Stimulated activated CD8-positive, alpha-beta memory T cell treated with anti-CD3 and anti-CD28 coated beads, Interleukin-7, amount 100 ng/mL, for 24 hours (primary cell): ENCODE measurements at places on chromosomes 7 and 10.

- DNase-seq: no peak
These were observed 24.9 kb downstream of the CYP17A1 start for GRCh38 chr10:102812231-102812876.

- DNase-seq: no peak
These were observed 310.5 kb upstream of the HGF start for GRCh38 chr7:82080254-82080927.

DNA sequence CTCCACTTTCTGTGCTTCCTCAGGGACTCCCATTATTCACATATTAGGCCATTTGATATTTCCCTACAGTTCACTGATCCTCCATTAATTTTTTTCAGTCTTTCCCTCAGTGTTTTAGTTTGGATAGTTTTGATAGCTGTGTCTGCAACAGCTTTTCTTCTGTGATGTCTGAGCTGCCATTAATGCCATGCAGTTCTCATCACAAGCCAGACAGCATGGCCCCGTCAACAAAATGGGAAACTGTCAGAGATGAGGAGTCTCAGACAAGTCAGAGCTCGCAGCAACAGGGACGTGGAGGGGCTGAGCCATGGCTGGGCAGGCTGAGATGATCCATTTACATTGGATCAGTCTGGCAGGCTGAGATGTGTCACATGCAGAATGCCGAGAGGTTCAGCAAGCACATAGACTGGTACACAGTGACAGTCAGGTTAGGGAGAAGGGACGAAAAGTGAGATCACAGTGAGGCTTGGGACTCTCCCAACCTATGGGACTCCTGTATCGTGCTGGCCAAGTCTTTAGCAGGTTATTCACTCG, 65.4 kb downstream of the NPS start:
- no peak for DNase-seq

DNA sequence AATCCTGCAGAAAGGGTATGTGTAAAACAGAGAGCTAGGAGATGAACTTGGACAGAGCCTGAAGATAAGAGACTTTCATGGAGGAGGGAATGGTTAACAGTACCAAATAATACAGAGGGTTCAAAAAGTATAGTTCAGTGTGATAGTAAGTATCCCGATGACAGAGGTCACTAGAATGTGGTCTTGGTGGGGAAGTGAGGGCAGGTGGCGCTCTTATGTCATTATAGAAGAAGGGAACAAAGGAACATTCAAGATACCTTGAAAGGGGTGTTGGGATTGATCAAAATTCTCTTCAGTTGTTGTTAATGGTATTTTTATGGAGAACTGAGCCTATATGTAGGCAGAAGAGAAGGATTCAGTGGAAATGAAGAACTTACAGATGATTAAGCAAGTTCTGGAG, 312.5 kb downstream of the SUGCT start:
- DNase-seq: no peak

DNA sequence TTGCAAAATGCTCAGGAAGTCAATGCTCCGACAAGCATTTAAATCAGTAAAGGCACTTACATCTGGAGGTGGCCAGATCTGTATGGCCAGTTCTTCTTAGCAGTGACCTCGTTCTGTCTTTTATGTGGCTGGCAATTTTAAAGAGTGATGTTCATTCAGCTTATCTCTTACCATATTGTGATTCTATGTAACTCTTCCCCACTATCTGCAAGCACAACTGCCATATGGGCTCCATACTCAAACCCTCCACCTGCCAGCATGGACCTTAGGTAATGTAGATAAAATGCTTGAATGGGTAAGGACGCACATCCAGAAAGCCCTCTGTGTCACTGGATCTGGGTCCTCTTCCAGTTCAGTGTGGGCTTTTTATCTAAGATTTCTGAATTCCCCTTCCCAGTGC, 42.4 kb upstream of the STK17A start:
- no peak for DNase-seq

GRCh38 chr10:33880291-33880690, 545.8 kb upstream of the NRP1 start:
- no peak for DNase-seq

GRCh38 chr7:21851559-21851967, 94.1 kb downstream of the CDCA7L start:
- no peak for DNase-seq

- no peak for DNase-seq
These were observed 34.0 kb downstream of the TMEM270 start for GRCh38 chr7:73894733-73895551.

DNA sequence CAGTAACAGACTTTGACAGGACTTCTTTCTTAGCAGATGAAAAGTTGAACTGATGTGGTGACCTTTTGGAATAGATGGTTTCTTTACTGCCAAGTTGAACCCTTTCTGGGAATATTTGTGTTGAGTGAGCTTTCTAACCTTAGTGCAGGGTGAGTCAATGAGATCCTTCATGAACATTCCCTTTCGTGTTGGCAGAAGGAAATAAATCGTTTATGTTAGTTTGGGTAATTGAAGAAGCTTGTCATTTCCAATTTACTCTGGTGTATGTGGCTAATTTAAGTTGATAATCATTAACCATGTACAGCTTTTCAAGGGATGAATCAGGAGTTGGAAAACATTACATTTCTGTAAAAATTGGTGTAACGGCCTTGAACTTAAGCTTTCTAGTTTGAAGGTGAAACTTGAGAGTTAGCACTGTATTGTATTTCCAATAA, 43.4 kb downstream of the PTTG1IP2 start:
- no peak for DNase-seq

DNA sequence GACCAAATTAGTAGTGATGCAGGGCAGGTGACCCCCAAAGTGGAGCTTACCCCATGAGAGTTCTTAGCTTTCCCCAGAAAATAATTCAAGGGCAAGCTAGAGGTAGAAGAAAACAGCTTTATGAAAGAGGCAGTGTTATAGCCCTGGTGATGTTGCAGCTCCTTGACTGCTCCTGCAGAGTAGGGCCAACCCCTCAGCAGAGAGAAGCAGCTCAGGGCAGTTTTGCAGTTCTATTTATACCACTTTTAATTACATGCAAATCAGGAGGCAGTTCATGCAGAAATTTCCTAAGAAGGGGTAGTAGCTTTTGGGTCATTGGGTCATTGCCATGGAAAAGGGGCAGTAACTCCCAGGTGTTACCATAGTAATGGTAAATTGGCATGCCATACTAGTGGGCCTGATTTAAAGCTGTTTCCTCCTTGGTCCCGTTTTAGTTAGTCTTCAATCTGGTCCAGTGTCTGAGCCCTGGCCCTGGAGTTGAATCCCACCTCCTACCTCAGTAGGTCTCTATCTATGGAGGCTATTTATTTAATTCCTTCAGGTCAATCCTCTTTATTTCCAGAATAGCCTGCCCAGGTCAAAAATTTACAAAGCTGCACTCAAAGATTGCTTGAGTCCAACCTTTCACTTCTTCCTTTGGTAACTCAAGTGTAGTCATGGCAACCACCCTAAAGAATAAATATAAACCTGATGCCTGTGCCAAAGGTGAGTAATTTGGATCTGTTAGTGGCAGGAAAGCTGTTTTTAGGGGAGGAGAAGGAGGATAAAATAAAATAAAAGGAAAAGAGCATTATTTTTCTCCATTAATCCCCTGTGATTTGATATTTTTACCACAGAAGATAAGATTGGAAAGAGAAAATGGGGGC, 29.5 kb downstream of the PLXDC2 start:
- DNase-seq: no peak

DNA sequence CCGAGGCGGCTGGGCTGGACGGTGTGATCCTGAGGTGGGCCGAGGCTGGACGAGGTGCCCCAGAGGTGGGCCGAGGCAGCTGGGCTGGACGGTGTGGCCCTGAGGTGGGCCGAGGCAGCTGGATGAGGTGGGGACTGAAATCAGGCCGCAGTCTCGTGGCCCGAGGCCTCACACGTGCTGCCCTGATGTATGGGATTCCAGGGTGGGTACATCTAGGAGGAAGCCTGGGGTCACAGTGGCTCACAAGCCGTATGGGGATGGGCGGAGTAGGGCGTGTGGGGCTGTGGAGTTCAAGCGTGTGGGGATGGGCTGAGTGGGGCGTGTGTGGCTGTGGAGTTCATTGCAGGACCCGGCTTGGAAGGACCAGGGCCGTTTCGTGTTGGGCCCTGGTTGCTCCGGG, 12.5 kb upstream of the NKX6-2 start:
- DNase-seq: no peak

DNA sequence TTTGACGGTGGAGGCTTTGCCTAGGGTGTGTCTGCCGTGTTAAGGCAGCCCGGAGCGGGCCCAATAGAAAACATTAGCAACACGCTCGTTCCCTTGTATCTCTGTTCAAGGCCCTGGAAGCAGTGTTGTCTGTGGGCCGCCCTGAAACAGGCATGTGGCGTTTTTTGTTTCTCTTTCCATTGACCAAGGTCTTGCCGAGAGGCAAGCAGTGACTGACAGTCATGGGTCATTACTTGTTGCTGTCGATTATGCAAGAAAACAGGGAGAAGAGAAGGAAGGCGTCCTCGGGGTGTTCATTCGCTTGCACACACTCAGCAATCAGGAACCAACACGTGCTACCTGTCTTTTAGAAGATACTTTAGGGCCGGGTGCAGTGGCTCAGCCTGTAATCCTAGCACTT, 92.5 kb downstream of the EZH2 start:
- no peak for DNase-seq

- no peak for DNase-seq
These were observed 45.5 kb upstream of the CYTH3 start for GRCh38 chr7:6317797-6318438.

DNA sequence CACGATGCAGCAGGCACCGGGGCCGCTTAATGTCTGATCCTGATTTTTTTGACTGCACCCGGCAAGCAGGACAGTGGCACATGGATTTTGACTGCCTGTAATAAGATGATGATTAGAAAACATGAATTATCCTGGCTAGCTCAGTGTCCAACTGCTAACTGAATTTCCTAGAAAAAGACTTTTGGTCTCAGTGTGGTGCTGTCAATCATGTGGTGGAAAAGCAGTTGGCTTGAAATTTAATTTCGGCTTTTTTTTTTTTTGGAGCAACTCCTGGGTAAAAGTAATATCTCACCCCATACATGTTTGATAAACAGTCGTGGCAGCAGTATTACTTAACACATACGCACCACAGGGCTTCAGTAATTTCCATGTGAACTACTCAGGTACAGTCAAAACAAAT, 227.7 kb downstream of the FANK1 start:
- DNase-seq: no peak

DNA sequence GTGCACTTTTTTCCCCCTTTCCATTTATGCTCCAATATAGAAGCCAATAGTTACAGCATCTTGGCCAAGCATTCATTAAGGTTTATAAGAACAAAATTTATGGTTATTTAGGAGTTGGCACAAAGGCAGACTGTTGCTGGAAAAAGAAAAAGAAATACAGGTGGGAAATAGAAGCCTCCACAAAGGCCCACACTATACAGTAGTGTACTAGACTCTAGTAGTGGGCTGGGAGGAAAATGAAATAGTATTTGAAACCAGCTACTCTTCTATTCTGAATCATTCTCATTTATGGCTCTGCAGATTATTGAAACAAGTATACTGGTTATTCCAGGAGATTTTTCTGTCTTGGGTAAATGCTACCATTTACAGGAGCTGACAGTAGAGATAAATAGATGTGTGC, 80.9 kb upstream of the CDK6 start:
- DNase-seq: no peak

GRCh38 chr10:323651-324293, 188.5 kb downstream of the ZMYND11 start:
- DNase-seq: no peak

DNA sequence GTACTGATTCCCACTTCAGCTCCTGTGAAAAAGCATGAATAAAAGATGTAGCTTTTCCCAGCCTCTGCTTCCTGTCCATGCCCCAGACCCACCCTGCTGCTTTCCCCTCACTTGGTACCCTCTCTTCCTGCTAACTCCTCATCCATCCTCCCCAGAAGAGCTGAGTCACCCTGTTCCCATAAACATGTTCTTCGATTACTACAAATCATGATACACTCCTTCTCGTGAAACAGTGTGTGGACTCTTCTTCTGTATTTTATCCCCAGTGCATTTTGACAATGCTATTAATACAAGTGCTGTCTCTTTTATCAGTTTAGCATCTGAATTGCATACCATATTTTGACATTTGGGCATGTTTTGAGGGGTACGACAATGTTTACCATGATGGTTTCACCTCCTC, 45.8 kb upstream of the SORBS1 start:
- DNase-seq: no peak

DNA sequence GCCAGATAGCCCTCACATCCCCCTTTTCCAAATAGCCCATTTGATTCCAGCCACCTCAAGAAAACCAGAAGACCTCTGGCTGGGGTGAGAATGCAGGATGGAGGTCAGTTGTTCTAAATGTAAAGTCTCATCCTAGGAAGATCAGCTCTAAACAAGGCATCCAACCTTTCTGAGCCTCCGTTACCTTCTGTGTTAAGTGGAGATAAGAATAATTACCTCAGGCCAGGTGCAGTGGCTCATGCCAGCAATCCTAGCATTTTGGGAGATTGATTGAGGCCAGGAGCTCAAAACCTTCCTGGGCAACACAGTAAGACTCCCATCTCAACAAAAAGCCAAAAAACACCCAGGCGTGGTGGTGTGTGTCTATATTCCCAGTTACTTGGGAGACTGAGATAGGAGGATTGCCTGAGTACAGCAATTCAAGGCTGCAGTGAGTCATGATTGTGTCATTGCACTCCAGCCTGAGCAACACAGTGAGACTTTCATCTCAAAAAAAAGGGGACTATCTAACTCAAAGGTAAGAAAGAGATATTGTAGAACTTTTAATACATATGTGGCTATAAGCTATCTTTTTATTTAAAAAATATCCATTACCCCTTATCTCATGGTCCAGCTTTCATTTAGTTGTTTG, 43.5 kb downstream of the PRTFDC1 start:
- no peak for DNase-seq

DNA sequence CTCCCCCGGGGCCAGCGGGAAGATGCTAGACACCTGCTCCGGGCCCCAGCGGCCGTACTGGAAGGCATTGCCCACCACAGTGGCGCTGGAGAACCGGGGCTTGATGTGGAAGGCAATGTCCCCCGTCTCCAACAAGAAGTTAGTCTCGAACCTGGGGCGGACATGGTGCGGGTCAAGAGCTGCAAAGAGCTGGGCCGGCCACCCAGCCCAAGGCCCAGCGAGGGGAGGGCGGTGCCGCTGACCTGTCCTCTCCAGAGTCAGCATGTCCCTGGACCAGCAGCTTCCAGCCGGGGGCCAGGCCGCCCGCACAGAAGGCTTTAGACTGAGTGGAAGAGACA, 551 bp downstream of the GRIFIN start:
- DNase-seq: no peak

- no peak for DNase-seq
These were observed 54.2 kb upstream of the SVIL start for GRCh38 chr10:29689001-29689400.

GRCh38 chr7:107474104-107474521, 4.3 kb downstream of the GPR22 start:
- DNase-seq: no peak

- DNase-seq: no peak
These were observed 11.8 kb upstream of the CAMK2G start for GRCh38 chr10:73886085-73886529.

- DNase-seq: no peak
These were observed 56.7 kb upstream of the SEMA3A start for GRCh38 chr7:84251277-84251781.

DNA sequence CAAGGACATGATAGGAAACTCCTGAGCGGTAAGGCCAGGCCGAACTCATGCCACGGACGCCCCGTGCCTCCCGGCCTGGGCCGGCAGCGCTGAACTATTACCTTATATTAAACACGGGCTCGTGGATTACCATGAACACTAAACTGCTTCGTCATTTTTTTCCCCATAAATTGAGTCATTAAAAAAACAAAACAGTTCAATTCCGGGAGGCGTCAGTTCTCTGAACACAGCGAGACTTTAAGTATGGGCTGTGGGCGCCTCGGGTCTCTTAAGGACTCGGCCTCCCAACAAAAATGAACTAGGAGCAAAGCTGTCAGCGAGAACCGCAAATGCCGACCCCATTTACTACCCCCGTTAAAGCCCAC, 519 bp downstream of the PITRM1 start:
- DNase-seq: peak; percentile 11
